Stimulated activated CD4-positive, alpha-beta T cell treated with anti-CD3 and anti-CD28 coated beads, Interleukin-2, amount 100 ng/mL, for 24 hours (primary cell): ENCODE measurements at places on chromosomes 16 and 17.

DNA sequence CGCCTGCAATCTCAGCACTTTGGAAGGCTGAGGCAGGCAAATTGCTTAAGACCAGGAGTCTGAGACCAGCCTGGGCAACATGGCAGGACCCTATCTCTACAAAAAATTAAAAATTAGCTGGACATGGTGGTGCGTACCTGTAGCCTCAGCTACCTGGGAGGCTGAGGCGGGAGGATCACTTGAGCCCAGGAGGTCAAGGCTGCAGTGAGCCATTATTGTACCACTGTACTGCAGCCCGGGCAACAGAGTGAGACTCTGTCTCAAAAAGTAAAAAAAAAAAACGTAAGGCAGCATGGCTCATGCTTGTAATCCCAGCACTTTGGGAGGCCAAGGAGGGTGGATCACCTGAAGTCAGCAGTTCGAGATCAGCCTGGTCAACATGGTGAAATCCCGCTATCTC lies 263.6 kb downstream of the PARN start:
- no peak for DNase-seq

- DNase-seq = no peak
Measured at GRCh38 chr17:14198013-14198412, 38.6 kb downstream of the CDRT15 start.

DNA sequence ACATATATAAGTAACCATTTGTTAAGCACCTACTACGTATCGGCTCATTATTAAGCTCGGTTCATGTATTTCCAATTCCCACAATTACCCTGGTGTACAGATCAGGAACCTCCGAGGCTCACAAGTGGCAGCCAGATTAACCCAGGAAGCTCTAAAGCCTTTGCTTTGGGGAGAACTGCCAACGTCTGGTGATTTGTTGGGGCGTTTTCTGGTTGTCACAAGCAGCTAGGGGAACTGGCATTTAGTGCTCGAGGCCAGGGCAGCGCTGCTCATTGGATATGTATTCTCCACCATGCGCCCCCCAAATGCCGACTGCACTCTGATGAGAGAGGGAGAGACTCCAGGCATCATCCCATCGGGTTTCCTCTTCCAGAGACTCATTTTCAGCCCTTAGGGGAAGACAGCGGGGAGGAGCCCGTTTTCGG lies 541 bp downstream of the ZNF18 start:
- DNase-seq = no peak

DNA sequence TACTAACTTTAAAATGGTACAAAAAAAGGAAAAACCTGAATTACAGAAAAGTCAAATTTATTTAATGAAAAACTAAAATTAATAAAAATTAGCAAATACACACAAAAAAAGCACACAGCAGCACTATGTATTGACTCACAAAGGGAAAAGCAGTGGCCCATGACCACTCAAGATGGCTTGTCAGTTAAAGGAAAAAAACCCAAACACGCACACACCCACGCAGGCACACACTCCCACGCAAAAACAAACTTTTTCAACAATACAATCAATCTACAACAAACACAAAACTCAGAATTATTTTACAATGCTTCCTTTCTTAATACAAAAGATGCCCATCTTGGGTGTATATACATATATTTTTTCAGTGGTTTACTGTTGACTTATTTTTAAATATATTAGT lies 24.2 kb downstream of the SIAH1 start:
- no peak for DNase-seq

- no peak for DNase-seq
Measured at GRCh38 chr17:32156656-32157055, 14.4 kb downstream of the RHOT1 start.

- DNase-seq = peak; percentile 54
Measured at GRCh38 chr17:81537343-81537855, 9.2 kb downstream of the FSCN2 start.

DNA sequence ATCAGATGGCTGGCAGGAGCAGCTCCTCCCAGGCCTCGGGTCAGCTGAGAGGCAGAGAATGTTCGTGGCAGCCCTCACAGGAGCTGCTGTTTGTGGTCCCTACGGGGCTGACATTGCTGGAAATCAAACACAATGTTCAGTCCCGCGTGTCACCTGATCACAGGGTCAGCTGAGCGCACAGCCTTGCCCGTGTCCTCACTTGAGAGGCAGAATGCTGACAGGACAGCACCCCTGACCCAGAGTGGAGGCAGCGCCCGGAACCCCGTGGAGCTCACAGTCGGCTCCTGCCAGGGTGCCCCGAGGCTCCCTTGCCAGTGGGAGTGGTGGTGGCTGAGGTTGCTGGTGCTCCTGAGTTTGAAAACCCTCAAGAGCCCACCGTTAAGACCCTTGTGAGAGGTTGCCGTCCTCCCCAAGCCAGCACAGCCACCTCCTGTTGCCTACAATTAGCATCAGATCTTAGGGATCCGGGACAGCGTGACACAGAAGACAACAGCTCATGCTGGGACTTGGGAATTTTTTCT lies 3.6 kb upstream of the CHMP6 start:
- no peak for DNase-seq

- DNase-seq = no peak
Measured at GRCh38 chr16:46762583-46762982, 14.4 kb upstream of the MYLK3 start.

GRCh38 chr17:82932518-82933310 lies 92.9 kb upstream of the ZNF750 start:
- DNase-seq = no peak

- no peak for DNase-seq
Measured at GRCh38 chr16:56999409-57000270, 10.3 kb downstream of the NLRC5 start.

- no peak for DNase-seq
Measured at GRCh38 chr17:64038331-64039105, 18.1 kb upstream of the ICAM2 start.

DNA sequence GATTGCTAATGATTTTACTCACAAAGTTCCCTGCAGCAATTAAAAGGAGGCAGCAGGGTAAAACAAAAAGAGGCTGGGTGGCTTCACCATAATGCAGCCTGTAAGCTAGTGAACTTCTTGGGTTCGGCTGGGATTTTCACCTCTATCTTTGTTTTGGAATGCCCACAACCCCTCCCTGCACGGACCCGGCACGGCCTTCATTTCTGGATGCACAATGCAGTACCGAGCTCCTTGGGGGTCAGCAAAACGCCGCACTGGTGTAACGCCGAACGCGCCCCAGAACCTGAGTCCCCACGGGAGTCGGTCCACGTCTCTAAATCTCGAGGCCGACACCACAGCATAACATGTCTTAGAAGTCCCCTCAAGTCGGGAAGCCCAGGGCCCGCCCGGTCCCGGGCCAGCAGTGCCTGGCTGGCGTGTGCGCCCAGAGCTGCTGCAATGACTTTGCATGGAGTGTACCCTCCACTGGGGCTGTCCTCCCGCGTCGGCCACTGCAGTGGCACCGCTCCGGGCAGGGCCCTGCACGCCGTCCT lies 759 bp downstream of the UBE2O start:
- no peak for DNase-seq

- DNase-seq = no peak
Measured at GRCh38 chr16:10040136-10041080, 141.8 kb downstream of the GRIN2A start.

DNA sequence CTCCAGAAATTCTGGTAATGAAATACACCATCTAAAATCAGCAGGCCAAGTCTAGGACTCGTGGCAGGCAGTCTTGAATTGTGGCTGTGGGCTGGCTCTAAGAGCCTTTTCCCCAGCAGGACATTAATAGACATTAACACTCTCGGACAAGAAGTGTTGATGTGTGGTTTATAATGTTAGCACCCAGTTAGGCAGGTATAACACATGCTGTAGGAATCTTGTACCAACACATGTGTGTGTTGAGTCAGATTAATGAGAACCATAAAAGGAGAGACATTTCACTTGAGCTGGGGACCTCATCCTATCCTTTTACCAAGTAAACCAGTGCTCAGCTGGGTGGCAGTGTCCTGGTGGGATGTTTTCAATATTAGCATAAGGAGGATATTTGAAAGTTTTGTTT lies 264.5 kb downstream of the FTO start:
- no peak for DNase-seq

DNA sequence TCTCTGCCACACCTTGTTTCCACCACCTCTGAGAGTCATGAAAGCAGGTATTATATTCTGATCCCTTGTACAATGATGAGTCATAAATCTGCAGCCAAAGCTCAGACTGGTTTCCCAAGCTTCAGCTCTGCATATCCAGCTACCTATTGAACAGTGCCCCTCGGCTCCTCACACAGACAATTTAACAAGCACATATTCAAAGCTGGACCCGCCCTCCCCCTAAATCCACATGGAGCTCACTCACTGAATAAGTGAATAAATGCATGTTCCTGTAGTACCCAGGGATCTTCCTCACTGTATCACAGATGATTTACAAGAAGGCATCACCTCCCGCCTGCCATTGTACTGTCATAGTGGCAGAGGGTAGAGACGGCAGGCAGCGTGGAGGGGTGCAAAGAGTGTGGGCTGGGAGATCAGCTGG lies 516.4 kb downstream of the GRIN2A start:
- DNase-seq = no peak

- no peak for DNase-seq
Measured at GRCh38 chr17:7880076-7880868, 8.3 kb upstream of the CHD3 start.

DNA sequence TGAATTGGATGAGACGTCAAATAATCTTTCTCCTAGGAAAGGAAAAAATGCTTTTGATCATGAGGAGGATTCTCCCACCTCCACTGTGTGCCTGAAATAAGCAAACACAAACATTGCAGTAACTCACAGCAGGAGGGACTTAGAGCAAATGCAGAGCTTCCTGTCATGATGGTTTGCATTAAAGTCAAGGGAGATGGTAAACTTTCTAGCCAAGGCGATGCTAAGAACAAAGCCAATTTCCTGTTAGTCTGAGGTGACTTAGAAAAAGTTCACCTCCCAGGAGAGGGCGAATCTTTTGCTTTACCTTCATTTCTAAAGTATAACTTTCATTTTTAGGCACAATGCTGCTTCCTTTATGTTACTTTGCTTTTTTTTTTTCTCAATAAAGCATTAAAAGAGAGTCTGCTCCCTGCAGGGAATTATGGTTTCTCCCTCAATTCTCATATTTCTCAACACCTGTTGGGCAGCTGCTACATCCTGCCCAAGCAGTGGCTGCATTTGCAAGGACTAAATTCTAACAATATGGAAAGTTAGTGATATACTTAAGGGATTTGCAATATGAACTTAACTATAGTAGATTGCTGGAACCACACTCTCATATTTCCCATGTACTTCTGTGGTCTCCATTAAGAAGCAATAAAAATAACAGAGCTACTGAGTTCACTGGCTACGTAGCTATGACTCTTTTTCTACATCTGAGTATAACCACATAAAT lies 175.6 kb downstream of the PCTP start:
- DNase-seq = no peak

GRCh38 chr17:8277317-8277716 lies 11.2 kb upstream of the RANGRF start:
- DNase-seq = no peak

GRCh38 chr17:32445074-32445415 lies 735 bp downstream of the PSMD11 start:
- DNase-seq = peak; percentile 48

DNA sequence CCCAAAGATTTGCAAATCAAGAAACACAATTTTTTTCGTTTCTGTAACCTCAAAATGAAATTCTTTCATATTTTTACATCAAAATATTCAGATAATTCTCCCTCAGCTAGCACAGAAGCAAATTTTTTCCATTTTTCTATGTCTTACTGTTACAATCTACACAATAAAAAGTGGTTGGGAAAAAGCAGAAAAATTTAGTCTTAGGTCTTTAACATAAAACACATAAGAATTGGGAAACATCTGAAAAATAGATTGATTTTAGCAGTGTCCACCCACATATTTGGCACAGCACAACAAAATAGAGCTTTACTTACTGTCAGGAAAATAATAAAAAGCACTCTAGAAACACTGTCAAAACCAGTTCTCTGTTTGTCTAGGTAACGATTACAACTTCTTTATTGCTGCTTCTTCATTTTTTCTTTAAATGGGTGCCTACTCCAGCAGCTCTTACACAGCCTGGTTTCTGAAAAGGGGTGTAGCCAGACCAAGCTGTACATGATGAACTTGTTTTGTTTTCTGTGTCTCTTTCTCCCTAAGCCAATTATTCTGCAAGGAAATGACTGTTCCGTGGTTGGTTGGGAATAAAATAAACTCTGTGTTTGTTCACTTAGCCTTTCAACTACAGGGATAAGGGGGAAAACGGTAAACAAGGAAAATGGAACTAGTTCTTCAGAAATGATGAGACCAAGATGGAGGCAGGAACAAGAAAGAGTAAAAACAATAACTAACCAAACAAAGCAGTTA lies at the start of gene ABCA6:
TSS of gene ABCA6 (minus strand) at position 465 of the 744 bp plus-strand sequence. CDS start 1,192 bp downstream, outside the sequence.
- no peak for DNase-seq

- DNase-seq = no peak
Measured at GRCh38 chr16:10557750-10558149, 22.6 kb downstream of the EMP2 start.

DNA sequence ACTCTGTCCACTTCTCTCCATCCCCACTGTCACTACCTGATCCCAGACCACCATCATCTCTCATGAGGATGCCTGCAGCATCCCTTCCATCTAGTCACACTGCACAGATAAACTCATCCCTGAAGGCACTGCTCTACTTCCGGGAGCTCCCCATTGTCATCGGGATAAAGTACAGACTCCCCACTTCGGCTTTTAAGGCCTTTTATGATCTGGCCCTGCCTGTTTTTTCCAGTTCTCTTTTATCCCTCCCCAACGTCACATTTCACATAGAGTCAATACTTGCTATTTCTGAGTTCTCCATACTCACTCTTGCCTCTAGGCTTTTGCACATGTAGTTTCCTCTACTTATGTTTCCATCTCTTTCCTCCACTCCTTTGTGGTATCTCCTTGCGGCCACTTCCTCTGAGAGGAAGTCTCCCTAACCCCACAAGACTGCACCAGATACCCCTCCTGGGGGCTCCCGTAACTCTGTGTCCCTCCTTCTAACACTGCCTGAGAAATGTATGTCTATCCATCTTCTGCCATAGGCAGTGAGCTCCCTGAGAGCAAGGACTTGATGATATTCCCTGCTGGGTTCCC lies 66.9 kb downstream of the COPRS start:
- DNase-seq = no peak

GRCh38 chr17:38363016-38363415 lies 11.4 kb downstream of the SOCS7 start:
- no peak for DNase-seq

DNA sequence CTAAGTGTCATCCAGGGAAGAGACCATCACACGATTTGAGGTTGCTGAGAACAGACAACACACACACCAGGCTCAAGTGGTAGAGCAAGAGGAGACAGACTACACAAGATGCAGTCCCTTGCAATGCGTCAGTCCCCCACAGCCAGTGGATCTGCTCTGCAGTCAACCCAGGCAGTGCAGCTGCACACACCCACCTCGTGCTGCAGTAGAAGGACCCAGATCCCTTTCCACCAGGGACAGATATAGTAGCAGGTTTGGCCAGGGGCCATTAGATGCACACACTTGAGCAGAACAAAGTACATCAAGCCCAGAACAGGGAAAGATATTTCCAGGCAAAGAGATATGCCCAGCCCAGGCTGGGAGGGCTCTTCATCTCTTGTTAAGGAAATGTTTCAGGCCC lies 112.9 kb downstream of the GRIN2A start:
- DNase-seq = no peak

- DNase-seq = peak; percentile 60
Measured at GRCh38 chr17:47663912-47664623, 14.3 kb downstream of the KPNB1 start.

GRCh38 chr16:85485379-85485778 lies 127.7 kb upstream of the GSE1 start:
- DNase-seq = no peak

GRCh38 chr16:57240851-57241250 lies 4.2 kb upstream of the ARL2BP start:
- DNase-seq = no peak
